ENCODE measurements at places on chromosomes 13 and 19.

- no peak for DNase-seq
Measured at GRCh38 chr19:13206587-13206986, 56.4 kb downstream of the IER2 start.

- DNase-seq, result no peak
Measured at GRCh38 chr19:55474269-55475265, 1.9 kb upstream of the ZNF628 start.

DNA sequence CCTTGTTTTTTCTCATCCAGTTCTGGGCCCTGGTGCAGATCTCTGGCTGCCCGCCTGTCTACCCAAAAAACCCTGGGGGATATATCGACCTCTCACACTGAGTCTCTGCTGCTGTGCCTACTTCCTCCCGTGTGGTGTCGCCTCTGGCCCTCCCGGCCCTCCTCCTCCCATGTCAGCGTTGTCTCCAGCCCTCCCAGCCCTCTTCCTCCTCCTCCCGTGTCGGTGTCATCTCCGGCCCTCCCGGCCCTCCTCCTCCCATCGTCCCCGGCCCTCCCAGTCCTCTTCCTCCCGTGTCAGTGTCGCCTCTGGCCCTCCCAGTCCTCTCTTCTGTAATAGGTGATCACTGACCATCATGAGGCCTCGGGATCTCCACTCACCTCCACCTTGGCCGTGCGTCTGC is 81.8 kb downstream of the GPR12 start:
- no peak for DNase-seq

DNA sequence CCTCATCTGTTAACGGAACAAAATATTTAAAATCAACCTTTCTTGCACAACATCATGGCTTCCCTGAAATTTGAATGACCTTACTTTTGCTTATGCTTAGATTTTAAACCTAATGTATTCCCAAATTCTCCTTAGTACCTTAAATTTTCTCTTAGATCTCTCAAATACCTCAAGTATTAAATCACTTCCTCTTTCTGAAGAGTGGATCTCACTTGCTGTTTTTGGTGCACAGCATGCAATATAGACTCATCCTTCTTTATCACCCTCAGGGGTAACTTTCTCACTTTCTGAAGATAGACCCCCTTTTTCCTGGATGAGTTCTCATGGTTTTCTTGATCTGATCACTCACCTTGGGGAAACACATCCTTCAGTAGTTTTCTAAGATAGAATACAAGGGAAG is 871.7 kb downstream of the DACH1 start:
- DNase-seq, result no peak

DNA sequence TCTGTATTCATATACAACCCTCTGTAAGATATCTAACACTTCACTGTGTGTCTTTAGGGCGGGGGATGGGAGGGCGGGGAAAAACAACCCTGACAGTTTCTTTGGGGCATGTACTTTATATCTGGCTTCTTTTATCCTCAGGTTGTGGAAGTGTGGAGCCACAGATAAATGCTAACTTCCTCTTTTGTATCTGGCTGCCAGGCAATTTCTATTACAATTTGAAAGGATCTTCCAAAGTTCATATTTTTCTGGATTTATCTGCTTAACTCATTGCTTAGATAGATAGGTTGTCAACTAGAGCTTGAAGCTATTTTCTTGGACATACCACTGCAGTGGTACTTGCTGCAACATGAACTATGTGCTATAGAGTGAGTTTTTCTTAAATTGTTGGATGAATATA is 393.0 kb downstream of the LMO7 start:
- DNase-seq, result no peak

GRCh38 chr13:69571606-69572323 is 535.9 kb upstream of the ATXN8OS start:
- no peak for DNase-seq

- DNase-seq, result no peak
Measured at GRCh38 chr13:97695684-97696083, 257.8 kb upstream of the IPO5 start.

- no peak for DNase-seq
Measured at GRCh38 chr19:584240-585001, 5.3 kb upstream of the HCN2 start.

DNA sequence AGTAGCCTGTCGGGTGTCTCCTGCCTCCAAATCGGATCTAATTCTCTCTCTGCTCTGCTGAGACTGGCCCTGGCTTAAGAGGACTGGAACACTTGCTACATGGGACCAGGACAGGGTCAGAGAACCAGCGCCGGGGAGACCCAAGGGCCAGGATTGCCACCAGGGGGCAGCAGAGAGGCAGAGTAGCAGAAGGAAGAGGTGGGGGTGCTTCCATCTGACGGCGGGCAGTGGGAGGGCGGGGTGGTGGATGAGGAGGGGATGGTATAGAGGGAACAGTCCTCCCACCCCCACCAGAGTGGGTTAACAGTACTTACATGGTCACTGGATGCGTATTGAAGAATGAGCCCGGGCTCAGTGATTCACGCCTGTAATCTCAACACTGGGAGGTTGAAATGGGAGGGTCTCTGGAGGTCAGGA is 11.9 kb downstream of the SELENOW start:
- no peak for DNase-seq

- DNase-seq, result peak; percentile 60
Measured at GRCh38 chr13:114064450-114065140, 67.8 kb downstream of the RASA3 start.

DNA sequence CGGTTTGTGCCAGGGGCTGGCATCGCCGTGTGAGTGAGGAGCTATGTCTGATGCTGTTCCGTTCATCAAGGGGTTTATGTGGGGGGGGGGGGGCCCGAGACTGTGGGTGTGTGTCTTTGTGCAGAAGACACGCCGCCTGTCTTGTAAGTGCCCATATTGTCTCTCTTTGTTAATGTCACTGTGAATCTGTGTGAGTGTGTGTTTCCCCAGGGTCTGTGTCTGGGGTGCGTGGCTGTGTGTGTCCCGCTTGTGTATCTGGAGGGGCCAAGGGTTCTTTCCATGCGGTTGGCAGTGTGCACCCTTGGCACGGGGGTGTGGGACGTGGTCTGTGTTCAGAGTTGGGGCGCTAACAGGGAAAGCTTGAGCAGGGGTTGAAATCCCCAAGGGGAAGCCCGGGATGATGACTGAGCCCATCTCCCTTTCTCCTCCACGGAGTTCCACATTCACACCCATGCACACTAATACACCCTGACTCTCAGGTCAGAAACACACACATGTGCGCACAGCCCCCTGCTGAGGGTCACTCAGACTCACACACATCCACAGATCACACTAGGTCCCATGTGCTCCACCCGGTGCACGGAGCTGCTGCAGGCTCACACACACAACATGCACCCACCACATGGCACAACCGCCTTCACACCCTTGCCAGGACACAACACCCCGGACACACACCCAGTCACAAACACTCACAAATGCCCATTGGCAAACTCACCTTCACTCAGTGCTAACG is 1.8 kb downstream of the NCAN start:
- DNase-seq, result no peak

DNA sequence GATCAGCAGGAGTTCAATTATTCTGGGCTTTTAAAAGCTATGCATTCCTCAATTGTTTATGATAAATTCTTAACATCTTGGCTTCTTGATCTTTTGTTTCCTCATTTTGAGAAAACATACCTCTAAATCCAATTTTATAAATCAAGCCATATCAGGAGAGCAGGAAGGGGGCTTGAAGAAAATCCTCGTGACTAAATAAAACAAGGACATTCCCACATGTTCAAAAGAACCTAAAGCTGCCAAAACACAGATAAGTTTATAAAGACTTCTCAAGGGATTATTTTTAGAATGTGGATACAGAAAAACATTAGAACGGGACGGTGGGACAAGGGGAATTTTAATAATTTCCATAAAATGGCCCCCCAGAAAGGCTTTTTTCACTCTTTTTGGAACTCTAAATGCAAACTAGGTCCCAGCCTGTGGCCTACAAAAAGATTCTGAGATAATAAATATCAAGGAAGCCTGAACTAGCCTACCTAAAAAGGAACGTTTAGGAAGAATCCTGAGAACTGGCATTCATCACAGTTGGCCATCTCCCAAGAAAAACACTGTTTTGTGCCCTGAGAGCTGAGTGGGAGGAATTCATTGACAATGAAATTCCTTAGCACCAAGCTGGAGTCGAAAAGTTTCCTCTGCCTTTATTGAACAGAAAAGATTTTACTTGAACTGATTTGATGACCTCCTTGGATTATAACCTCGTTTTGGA is 30.1 kb downstream of the ZAR1L start:
- no peak for DNase-seq

- no peak for DNase-seq
Measured at GRCh38 chr19:3818466-3818865, 32.3 kb upstream of the MATK start.

DNA sequence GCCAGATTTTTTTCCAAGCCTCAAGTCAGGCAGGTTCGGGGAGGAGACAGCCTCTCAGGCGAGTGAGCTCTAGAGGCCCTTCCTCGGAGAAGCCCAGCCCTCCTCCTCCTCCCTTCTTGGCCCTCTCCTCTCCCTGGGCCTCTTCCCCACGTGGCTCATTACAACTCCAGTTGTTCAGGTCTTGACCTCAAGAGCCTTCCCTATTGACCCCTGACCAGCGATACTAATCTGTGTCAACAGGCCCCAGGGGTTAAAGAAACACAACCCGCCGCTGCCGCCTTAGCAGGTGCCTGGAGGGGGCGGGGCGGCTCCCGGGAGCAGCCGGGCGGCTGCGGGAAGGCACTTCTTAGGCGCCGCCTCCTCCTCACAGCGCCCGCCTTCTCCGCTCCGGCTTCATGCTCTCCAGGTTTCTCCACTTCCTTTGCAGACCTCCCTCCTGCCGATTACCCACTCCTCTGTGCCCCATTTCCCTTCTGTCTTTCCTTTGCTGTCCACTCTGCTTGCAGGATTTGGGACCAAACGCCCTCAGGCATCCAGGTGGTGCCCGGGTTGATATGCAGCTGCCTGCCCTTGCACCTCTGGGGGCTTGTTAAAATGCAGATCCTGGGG is 51.0 kb downstream of the LYL1 start:
- no peak for DNase-seq

DNA sequence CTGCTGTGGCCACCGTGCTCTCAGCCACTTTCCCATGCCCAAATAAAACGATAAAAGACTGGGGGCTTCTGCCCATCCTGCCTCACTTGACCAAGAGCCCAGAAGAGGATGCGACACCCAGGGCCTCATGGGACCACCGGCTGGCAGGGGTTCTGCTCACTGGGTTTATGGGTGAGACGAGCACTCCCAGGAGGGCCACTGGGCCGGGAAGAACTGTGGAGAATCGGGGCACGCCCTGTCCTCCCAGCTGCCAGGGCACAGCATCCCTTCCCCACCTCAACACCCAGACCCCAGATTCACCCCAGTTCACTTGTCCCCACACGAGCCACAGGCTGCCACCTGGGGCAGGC is 4.7 kb upstream of the F10 start:
- DNase-seq, result no peak

DNA sequence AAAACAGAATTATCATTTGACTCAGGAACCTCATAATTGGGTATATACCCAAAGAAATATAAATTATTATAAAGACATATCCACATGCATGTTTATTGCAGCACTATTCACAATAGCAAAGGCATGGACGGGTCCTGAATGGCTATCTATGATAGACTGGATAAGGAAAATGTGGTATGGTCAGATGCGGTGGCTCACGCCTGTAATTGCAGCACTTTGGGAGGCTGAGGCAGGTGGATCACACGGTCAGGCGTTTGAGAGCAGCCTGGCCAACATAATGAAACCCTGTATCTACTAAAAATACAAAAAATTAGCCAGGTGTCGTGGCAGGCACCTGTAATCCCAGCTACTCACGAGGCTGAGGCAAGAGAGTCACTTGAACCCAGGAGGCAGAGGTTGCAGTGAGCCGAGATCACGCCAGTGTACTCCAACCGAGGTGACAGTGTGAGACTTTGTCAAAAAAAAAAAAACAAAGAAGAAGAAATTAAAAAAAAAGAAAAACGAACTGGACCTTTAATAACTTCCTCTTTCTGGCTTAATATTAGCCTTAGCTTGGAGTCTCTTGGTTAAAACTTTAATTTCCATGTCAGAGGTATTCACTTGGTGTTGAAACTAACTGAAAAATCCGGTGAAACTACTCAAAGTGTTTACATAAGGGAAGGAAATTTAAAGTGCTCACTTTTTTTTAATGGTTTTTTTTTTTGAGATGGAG is 104.4 kb downstream of the ZNF486 start:
- no peak for DNase-seq

DNA sequence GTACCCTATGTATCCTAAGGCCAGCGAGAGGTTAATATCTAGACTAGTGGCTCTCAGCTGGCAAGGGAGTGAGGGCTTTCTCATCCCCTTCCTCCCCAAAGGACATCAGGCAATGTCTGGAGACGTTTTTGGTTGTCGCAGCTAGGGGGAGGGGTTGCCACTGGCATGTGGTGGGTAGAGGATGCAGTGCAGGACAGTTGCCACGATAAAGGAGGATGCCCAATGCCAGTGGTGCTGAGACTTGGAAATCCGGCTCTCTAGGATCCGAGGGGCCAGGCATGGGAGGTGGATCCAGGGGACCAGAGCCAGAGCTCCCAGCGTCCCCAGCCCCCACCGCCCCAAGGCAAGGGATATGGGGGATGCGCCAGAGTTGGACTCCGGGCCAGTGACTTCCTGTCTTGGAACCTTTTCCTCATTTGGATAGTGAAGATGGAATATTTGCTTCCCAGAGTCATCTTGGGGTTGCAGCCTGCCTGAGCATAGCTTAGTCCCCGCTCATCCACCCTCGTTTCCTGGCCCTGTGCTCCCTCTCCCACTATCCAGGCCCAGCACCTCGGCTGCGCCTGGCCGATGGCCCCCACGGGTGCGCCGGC is 4.9 kb downstream of the SSC5D start:
- DNase-seq, result no peak

DNA sequence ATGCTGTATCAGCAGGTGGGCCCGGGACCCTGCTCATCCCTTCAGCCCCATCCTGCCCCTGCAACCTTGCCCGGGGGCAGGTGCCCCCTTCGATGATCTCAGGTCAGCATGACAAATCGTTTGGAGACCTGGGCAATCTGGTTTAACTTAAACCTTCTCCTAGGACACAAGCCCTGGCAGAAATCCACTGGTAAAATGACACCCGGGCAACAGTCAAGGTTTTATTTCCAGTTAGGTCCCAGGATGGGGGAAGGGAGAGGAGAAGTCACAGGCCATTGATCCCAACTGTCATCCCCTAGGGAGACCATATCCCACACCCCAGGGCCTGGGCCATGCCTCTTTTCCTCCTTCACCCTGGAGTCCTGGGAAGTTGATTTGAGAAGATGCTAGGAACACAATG is 1.8 kb upstream of the PLIN5 start:
- no peak for DNase-seq

DNA sequence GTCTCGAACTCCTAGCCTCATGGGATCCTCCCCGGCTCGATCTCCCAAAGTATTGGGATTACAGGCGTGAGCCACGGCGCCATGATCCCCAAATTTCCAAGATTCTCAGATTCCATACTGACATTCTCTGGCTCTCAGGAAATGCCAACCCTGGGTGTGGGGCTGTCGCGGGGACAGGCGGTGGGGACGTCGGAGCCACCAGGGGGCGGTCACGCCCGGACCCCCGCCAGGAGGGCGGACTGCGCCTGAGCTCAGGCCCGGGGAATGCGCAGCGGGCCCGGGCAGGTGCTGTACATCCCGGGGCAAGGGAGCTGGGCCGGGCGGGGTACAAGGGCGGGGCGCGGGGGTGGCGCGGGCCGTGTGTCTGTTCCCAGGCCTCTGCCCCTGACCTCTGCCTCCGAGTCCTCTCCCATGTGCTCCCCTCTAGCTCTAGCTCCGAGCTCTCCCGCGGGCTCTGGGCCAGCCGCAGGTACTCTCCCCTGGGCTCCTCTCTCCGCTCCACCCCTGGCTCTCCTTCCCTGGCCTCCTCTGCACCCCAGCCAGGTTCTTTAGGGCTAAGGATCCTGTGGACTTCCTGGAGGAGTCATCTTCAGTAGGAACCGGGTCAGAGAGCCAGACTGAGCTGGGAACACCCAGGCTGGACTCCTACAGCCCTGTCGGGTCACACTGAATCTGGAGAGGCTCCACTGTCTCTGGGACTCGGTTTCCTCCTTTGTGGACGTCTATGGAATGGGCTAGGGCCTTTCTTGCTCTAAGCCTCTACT is 2.4 kb downstream of the PPP1R13L start:
- DNase-seq, result no peak

Measured in T1000 (cell line).